ENCODE measurements at places on chromosomes 16 and 17. TPM values are rescaled to one million over a fixed set of nuclear protein-coding genes. Genes with fewer than 3 reads are reported as not detected.

The TBC1D3K gene
- 1.4 TPM for polyA plus RNA-seq

The ZNF213 gene
- polyA plus RNA-seq: 12.3 TPM

The HOXB4 gene
- polyA plus RNA-seq: 3.1 TPM

The SLC38A8 gene
- 0.33 TPM for polyA plus RNA-seq

The VASN gene
- polyA plus RNA-seq: 0.81 TPM

The VTN gene
- polyA plus RNA-seq: 20.9 TPM

The RECQL5 gene
- polyA plus RNA-seq: 20.2 TPM

The CLEC18C gene
- not detected for polyA plus RNA-seq

The CNOT1 gene
- polyA plus RNA-seq: 79.4 TPM

The FBXL19 gene
- 9.7 TPM for polyA plus RNA-seq

The C16orf54 gene
- 2.2 TPM for polyA plus RNA-seq

The CACNG4 gene
- polyA plus RNA-seq: not detected

The CCL17 gene
- not detected for polyA plus RNA-seq

The SENP3 gene
- polyA plus RNA-seq: 39.8 TPM

Data from small intestine (tissue), 16 donors.